ENCODE measurements at places on chromosomes 11 and 22. TPM values are rescaled to one million over a fixed set of nuclear protein-coding genes. Genes with fewer than 3 reads are reported as not detected.

Gene RIN1
- 1.6 TPM for total RNA-seq

Gene TOP3B
- total RNA-seq, result 36.7 TPM

Gene GAB4
- total RNA-seq, result 0.16 TPM

Gene LRRC74B
- total RNA-seq, result not detected

Gene BTG4
- total RNA-seq, result 0.30 TPM

Gene GNAZ
- total RNA-seq, result 0.54 TPM

Gene SERHL2
- 2.3 TPM for total RNA-seq

Gene ALDH3B1
- not detected for total RNA-seq

Gene ANGPTL5
- total RNA-seq, result not detected

All from activated naive CD8-positive, alpha-beta T cell treated with anti-CD3 and anti-CD28 coated beads for 36 hours (primary cell).